Myocyte (in vitro differentiated cells): ENCODE measurements at places on chromosomes 7 and 10. TPM values are rescaled to one million over a fixed set of nuclear protein-coding genes. Genes with fewer than 3 reads are reported as not detected.

GRCh38 chr10:37146443-37146842 is 21.0 kb downstream of the ANKRD30A start:
- DNase-seq: no peak

CYP26C1 gene
- total RNA-seq: 0.10 TPM in 1 of 2 replicates, not detected in the other

LEP gene
- total RNA-seq: not detected in 2 replicates

GRCh38 chr7:55272328-55272727 is 92.8 kb upstream of the LANCL2 start:
- no peak for DNase-seq

KIAA1549 gene
- total RNA-seq: 11.9 and 16.0 TPM in 2 replicates

DNA sequence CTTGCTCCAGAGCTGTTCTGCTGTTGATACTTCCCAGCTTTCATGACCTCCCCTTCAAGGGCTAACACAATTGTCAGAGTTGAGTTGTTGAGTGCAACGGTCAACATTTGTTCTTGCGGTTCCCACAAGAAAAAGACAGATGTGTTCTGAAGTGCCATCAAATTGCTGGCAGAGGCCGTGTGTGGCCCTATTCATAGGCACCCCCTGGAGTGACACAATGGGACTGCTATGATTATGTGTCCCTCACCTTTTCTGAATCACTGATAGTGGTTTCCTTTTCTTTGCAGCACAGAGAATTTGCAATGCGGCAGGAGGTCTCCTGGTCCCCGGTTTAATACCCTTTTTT is 5.8 kb upstream of the IGFBP1 start:
- peak; percentile 54 for DNase-seq

GRCh38 chr10:132892004-132892403 is 50.4 kb downstream of the CFAP46 start:
- DNase-seq: no peak

ELMO1 gene
- total RNA-seq: 0.13 and 0.16 TPM in 2 replicates

DNA sequence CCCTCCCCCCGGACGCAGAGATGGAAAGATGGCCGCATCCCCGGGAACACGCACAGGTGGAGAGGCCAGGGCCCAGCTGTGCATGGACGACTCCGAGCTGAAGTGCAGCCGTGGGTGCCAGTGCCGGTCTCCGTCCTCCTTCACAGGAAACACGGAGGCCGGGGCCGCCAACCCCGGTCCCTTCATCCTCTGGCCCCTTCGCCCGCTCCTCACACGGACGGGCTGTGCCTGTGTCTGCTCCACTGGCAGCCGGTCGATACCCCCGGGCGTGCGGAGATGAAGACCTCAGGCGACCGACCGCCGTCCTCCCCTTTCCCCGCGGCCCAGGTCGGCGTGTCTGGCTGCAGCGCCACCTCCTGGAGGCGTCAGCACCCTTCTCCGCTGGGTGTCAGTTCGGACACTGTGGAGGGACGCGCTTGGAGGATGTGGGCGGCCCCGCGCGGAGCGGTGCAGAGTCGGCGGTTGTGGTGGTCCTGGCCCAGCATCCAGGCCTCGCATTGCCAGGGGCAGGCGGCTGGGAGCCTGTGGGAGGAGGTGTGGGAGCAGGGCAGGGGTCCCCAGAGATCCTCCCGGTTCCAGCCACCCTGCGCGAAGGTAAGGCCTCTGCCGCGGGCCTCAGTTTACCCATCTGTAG is 9.9 kb downstream of the ZNF511 start:
- DNase-seq: peak; percentile 49

DNA sequence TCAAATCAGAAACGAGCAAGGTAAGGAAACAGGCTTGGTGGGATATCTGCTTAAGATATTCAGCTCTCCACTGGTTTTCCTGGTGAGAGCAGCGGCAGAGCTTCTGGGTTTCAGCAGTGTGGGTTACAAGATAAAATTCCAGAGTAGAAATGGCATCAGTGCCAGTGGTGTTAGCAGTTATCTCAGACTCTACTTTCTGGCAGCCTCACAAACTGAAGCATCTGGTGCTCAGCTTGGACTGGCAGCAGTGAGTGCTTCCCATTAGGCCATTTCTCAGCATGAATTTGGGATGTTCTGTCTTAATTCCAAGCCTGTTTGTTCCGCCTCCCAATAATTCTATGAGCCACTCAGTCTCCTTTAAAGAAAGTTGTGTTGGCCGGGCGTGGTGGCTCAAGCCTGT is 6.9 kb upstream of the GSTO2 start:
- peak; percentile 17 for DNase-seq

C10orf53 gene
- total RNA-seq: not detected in 2 replicates

- DNase-seq: no peak
These were observed 34.8 kb downstream of the JMJD1C start for GRCh38 chr10:63430999-63431356.

SLC35G1 gene
- total RNA-seq: 3.9 and 5.3 TPM in 2 replicates

- DNase-seq: peak; percentile 42
These were observed 36.0 kb downstream of the KCNH2 start for GRCh38 chr7:150942001-150942590.

GRCh38 chr7:132687981-132688383 is 111.7 kb upstream of the PLXNA4 start:
- no peak for DNase-seq

GRCh38 chr10:127408112-127408710 is 140.9 kb upstream of the NPS start:
- DNase-seq: no peak

DNA sequence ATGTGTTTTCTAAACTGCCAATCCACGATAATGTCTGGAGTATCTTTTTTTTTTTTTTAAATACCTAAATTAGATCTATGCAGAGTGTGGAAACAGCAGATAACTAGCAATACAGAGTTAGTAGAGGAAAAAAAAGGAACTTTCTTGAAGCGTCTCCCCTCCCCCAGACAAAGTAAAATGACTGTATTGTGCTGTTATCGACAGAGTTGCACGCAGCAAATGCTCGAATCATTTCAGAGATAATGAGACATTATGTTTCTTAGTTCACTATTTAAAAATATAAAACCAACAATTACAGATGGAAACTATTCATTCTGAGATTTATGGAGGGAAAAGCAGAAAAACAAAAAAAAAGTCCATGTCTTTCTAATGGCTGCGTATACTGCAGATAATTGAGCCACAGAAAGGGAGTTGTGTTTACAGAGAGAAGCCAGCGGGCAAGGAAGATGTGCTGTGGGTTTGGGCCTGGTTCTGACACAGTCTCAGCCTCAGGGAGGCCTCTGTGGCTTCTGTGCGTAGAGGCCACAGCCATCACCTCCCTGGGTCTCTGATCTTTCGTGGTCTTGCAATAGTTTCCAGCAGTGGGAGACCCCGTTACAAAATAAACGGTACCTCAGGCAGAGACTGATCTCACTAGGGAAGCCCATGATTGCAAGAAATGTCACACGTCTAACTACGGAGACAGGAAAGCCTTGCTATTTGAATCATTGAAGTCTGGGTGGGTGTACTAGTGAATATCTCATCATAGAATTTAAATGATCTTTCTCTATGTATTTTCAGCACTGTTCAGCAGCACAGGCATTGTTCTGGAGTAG is 19.1 kb upstream of the KLF6 start:
- DNase-seq: no peak

CCDC3 gene
- 51.0 and 82.5 TPM in 2 replicates for total RNA-seq

DNA sequence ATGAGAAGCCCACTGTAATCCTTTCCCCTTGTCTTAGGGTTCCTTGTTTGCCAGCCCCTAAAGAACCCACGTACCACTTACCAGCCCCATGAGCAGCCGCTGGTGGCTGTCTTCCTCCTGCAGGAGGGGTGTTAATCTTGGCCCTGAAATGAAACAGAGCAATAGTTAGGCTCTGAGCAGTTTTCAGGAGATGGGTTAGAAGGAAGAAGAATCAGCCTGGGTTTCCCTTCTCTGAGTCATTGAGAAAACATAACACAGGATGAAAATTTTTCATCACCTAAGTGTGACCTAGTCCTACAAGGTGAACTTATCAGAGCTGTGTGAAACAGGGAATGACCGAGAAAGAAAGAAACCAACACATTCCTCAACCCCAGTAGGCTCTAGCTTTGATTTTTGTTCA is 90.0 kb downstream of the GSAP start:
- no peak for DNase-seq

GRCh38 chr7:150370612-150371071 is 2.0 kb downstream of the REPIN1 start:
- DNase-seq: peak; percentile 80

DNA sequence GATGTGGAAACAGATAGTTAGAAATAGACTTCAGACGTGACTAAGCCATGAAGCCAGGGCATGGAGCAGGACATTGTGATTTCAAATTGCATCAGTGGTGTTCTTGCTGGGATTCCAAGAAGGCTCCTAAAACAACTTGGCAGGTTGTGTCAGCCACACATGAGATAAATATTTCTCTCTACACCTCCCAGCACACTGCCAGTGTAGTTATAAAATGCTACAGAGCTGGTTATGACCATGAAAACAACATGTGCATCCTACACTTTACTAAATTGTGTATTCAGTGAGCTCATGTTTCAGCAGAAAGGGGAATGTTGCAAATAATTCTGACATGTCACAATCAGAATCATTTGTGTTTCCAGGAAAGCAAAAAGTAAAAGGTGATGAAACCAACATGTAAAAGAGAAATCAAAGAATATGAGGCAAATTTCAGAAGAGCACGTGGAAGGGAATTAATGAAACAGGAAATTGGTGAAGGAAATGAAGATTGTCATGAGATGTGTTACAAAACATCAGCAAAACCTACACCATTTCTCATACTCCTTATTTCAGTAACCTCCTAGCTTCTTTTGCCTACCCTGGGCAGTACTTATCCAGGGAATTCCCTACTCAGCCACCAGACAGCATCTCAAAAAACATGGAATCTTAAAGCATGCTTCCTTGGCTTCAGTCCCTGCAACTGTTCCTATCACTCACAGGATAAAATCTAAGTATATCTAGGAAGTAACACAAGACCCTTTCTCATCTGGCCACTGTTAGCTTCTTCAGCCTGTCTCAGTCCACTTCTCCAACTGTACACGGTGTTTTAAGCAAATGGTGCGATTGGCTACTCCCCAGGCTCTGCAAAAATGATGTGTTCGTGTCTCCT is 5.8 kb upstream of the CYP3A7 start:
- peak; percentile 99 for DNase-seq

DNA sequence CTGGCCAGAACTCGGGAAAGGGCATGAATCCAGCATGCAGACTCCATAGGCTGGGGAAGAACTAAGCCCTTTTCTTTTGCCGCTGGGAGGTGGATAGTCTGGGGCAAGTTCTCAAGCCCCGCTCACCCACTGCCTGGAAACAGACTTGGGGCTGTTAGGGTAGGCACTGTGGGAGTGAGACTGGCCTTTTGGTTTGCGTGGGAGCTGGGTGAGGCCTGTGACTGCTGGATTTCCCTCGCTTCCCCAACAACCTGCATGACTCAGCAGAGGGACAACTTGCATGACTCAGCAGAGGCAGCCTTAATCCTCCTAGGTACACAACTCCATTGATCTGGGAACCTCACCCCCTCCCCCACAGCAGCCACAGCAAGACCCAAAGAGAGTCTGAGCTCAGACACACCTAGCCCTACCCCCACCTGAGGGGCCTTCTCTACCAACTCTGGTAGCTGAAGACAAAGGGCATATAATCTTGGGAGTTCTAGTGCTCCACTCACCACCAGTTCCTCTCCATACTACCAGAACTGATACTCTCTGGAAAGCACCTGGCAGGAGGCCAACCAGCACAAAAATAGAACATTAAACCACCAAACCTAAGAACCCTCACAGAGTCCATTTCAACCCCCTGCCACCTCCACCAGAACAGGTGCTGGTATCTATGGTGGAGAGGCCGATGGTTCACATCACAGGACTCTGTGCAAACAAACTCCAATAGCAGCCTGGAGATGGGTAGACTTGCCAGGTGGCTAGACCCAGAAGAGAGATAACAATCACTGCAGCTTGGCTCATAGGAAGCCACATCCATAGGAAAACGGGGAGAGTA is 81.4 kb upstream of the LAMB4 start:
- DNase-seq: peak; percentile 94

STEAP1 gene
- total RNA-seq: 12.5 and 14.4 TPM in 2 replicates

GRCh38 chr10:70571236-70571635 is 31.3 kb downstream of the PRF1 start:
- DNase-seq: no peak
